ENCODE measurements at places on chromosomes 6 and 20. TPM values are rescaled to one million over a fixed set of nuclear protein-coding genes. Genes with fewer than 3 reads are reported as not detected.

The CRYBG1 gene
- total RNA-seq, result 0.15 TPM

The LHFPL5 gene
- 1.7 TPM for total RNA-seq

The DOK5 gene
- total RNA-seq, result 30.8 TPM

The TMEM14C gene
- 85.0 TPM for total RNA-seq

The SYCP2L gene
- total RNA-seq, result 20.5 TPM

The PROKR2 gene
- total RNA-seq, result 0.86 TPM

The MEI4 gene
- total RNA-seq, result 0.86 TPM

The PACSIN1 gene
- total RNA-seq, result 0.47 TPM

The CFAP61 gene
- total RNA-seq, result 5.0 TPM

The BCAS1 gene
- total RNA-seq, result 0.32 TPM

The FKBP1C gene
- total RNA-seq, result not detected

The EEF1E1 gene
- total RNA-seq, result 20.6 TPM

The WFDC2 gene
- total RNA-seq, result 4.8 TPM

The SLPI gene
- not detected for total RNA-seq

The HLA-DRB5 gene
- total RNA-seq, result not detected

The IL17A gene
- not detected for total RNA-seq

The FLRT3 gene
- total RNA-seq, result 5.7 TPM

The VSX1 gene
- total RNA-seq, result not detected

The BPIFB1 gene
- total RNA-seq, result not detected

The TPBG gene
- 1.4 TPM for total RNA-seq

The MPC1 gene
- 17.0 TPM for total RNA-seq

The SLC12A5 gene
- 10.4 TPM for total RNA-seq

The TRIM10 gene
- total RNA-seq, result not detected

The TMEM217 gene
- not detected for total RNA-seq

The SNAP25 gene
- 61.0 TPM for total RNA-seq

The SCRT2 gene
- total RNA-seq, result 28.0 TPM

The B3GAT2 gene
- total RNA-seq, result 8.1 TPM

The SPINT4 gene
- total RNA-seq, result not detected

The LY6G6F gene
- total RNA-seq, result not detected

The TRERF1 gene
- total RNA-seq, result 12.8 TPM

The WFDC8 gene
- total RNA-seq, result not detected

The MEP1A gene
- not detected for total RNA-seq

The ADA gene
- total RNA-seq, result 3.1 TPM

The ID1 gene
- 92.0 TPM for total RNA-seq

The CTSA gene
- total RNA-seq, result 63.7 TPM

The DUSP15 gene
- 19.3 TPM for total RNA-seq

The LY86 gene
- total RNA-seq, result not detected

The PRDM1 gene
- total RNA-seq, result not detected

The RNF39 gene
- not detected for total RNA-seq

The NELFCD gene
- total RNA-seq, result 112 TPM

The DEFB124 gene
- not detected for total RNA-seq

The ENPP4 gene
- total RNA-seq, result 3.1 TPM

The DEFB125 gene
- not detected for total RNA-seq

The GNAS-AS1 gene
- 11.7 TPM for total RNA-seq

The ESR1 gene
- not detected for total RNA-seq

The SLC24A3 gene
- 9.7 TPM for total RNA-seq

The SYNGAP1 gene
- total RNA-seq, result 75.1 TPM

The IL22RA2 gene
- total RNA-seq, result not detected

The C20orf141 gene
- not detected for total RNA-seq

The SAPCD1 gene
- 3.7 TPM for total RNA-seq

The SLC22A23 gene
- 102 TPM for total RNA-seq

The FNDC1 gene
- total RNA-seq, result 0.88 TPM

The CCN6 gene
- not detected for total RNA-seq

The FOXP4 gene
- total RNA-seq, result 27.9 TPM

The AIF1 gene
- not detected for total RNA-seq

Data from glutamatergic neuron (in vitro differentiated cells).